Kidney glomerular epithelial cell (primary cell): ENCODE measurements at places on chromosomes 3 and 15.

GRCh38 chr3:32403663-32404062, 12.0 kb downstream of the CMTM7 start:
- DNase-seq, result no peak

- DNase-seq, result peak; percentile 52
Observed at GRCh38 chr3:137970914-137971831, 38.8 kb upstream of the CLDN18 start.

- peak; percentile 85 for DNase-seq
Observed at GRCh38 chr3:30659270-30660130, 53.1 kb downstream of the TGFBR2 start.

GRCh38 chr15:73900095-73900712, 26.1 kb upstream of the LOXL1 start:
- no peak for DNase-seq
